ENCODE measurements at places on chromosomes 4 and X.

GRCh38 chr4:142558851-142559250, 287.2 kb downstream of the INPP4B start:
- DNase-seq, result no peak

DNA sequence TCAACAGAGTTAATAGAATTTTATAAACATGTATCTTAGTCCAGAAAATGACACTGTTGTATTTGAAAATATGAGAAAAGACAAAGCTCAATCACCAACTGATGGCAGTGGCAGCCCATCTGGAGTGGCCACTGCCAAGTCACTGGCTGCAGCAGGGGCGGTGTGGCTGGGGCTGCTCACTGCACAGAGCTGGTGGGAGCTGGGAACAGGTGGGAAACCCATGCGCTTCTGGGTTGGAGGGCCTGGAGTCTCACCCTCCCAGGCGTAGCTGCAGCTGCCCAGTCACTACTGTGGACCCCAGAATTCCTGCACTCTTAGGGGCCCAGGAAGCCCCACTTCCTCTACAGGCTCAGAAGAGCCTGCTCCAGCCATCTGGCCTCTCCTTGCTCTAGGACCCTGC, 251.8 kb upstream of the NDST4 start:
- DNase-seq, result no peak

DNA sequence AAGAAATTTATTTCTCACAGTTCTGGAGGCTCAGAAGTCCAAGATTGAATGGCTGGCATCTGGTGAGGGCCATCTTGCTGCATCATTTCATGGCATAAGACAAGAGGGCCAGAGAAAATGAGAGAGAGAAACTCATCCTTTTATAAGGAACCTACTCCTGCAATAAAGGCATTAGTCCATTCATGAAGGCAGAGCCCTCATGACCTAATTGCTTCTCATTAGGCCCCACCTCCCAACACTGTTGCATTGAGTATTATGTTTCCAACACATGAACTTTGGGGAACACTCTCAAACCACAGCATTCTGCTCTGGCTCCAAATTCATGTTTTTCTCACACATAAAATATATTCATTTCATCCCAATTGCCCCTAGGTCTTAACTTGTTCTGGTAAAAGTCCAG, 14.2 kb downstream of the RNF175 start:
- no peak for DNase-seq

GRCh38 chrX:153336121-153336894, 2.4 kb downstream of the ZNF275 start:
- DNase-seq, result peak; percentile 9

- no peak for DNase-seq
Measured at GRCh38 chr4:80452768-80453167, 117.2 kb downstream of the CFAP299 start.

DNA sequence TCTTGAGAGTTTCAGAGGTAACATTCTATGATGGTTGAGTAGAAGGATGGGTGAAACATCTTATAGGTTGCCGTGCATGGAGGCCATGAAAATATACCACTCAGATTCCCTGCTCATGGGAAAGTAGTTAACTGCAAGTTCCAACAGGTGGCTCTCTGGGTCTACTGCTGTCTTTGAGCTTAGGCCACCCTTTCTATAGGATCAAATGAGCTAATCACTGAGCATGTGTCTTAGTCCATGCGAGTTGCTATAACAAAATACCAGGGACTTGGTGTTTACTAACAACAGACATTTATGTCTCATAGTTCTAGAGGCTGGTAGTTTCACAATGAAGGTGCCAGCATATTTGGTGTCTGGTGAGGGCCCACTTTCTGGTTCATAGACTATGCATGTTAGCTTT, 144.8 kb upstream of the UNC5C start:
- DNase-seq, result peak; percentile 48

- DNase-seq, result no peak
Measured at GRCh38 chr4:10121568-10122208, 5.1 kb upstream of the WDR1 start.

DNA sequence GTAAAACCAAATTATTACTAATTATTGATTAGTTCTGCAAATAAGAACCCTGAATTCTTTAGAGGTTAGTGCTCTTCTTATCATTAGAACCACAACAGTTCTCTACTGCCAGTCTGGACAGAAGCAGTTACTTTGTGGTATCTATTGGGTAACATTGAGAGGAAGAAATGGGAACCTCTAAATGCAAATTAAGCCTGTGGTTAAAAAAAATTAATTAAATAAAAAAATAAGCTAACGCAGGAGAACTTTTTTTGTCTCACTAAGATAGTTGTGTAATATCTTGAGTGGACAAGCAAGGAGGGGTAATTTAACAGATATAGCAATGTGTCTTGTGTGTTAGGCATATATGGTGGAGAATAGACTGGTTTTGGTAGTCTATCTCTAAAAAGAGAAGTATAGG, 32.9 kb upstream of the TET2 start:
- peak; percentile 7 for DNase-seq

GRCh38 chr4:125191232-125191631, 123.5 kb upstream of the FAT4 start:
- peak; percentile 60 for DNase-seq

- DNase-seq, result no peak
Measured at GRCh38 chr4:144283526-144283925, 143.0 kb upstream of the GYPA start.

DNA sequence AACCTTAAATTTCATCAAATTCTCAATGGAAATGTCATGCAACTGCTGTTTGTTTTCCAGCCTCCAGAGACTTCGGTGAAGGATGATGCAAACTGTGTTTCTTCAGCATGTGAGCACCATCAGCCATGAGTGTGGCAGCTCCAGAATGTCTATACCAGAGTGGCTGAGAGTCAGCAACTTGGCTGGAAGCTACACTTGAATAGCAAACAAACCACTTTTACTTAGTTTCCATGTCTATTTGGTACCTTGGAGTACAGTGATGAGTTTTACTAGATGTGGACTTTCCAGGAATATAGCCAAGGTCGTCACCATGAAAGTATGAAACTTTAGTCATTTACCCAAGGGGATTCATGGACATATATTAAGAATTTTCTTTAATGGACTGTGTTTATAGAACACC, 4.3 kb upstream of the IL21 start:
- no peak for DNase-seq

DNA sequence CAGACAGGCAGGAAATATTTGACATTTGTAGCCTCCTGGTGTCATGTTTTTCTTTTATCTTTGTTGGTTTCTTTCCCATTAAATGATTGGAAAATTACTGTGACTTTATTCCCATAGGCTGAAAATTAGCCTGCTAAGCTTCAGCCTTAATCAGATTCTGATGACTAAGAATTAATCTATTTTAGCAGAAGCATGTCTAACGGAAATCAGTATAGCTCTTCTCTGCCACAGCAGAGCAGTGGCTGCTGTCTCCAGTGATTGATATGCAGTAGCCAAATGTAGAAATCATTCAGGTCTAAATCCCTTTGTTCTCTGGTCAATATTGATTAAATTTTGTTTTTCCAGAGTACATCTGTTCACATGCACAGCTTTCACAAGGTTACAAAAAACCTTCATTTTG, 199.3 kb downstream of the GC start:
- no peak for DNase-seq

DNA sequence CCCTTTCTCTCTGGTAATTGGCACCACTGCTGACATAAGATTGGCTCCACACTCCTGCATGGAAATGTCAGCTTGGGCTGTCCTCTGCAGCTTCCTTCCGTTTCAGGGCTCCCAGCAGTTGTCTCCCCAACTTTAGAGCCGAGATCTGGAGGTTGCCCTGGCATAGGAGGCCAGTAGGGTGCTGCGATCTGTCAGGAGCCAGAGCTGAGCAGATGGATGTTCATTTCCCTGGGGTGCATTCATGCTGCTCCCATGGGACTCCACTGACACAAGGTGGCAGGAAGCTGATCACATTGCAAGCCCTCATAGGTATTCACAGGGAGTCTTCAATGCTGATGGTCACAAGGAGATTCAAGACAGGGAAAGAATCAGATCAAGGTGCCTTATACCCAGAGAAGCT, 116.6 kb upstream of the RAI2 start:
- DNase-seq, result no peak

DNA sequence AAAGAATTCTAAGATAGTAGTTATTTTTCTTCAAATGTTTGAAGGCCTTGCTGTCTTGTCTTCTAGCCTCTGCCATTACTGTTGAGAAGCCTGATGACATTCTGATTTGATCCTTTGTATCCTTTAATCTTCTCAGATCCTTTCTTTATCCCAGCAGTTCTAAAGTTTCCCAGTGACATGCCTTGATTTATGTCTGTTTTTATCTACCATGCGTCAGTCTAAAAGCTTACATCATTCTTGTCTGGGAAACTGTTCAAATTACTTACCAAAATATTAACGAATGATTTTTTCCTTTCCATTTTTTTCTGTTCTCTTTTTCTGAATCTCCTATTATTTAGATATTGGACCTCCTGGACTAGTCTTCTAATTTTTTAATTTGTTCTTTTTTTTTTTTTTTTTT, 78.3 kb upstream of the HELT start:
- no peak for DNase-seq

DNA sequence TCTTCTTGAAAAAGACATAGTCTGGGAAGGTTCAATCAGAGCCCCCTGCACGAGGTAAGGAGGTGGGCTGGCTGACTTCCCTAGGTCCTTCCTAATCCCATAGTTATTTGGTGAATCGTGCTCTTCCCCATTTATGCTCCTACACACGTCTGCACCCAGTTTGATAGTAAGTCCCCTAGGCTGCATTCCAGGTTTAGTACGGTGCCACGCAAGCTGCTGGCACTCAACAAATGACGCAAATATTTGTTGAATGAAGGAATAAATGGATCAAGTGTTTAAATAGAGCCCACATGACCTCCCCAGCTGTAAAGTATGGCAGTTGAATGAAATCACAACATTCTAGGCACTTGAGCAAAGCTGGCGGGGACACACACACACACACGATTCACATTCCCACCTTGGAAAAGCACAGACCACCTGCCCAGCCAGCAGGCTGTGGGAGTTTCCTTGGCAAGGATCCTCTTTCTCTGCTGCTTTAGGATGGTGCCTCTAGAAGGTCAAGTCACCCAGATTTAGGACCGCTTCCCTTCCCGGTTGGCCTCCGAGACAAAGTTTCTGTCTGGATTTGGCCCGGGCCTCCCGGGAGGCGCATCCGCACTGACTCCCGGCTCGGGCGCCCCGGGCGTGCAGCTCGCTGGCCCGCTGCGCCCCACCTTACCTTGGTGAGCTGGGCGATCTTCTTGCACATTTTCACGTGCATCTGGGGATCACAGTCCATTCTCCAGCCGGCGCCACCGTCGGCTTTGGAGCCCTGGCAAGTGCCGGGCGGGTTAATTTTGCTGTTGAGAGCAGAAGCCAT, 721 bp downstream of the FAM184B start:
- DNase-seq, result no peak

- DNase-seq, result no peak
Measured at GRCh38 chrX:1546691-1547251, 9.8 kb upstream of the P2RY8 start.

DNA sequence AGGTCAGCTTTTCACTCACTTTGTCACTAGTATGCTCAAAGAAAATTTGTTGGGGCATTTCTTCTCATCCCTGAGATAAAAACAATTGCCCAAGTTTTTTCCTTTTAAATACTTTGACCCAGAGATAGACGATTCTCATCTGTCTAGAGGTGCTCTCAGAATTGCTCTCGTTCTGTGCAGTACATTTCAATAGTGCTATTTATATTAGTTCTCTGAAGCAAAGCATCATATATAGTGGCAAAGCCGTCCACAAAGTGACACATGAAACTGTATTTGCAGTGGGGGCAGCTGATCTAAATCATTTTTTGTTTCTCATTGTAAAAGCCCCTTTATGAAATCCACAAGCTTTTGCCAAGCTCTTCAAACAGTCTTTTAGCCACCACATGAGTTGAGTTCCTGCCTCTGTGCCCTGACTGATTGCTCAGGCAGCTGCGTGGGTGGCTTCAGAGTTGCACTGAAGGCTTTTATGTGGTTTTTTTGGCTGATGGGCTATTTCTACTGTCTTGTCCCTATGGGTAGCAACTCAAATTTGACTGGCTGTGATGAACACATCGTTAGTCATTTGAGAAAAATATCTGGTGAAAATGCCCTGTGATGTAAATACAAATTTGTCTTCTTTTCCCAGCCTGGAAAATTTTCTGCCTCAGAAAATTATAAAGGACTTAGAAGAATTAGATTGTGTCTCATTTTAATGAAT, 119.1 kb upstream of the OTUD4 start:
- DNase-seq, result peak; percentile 90

DNA sequence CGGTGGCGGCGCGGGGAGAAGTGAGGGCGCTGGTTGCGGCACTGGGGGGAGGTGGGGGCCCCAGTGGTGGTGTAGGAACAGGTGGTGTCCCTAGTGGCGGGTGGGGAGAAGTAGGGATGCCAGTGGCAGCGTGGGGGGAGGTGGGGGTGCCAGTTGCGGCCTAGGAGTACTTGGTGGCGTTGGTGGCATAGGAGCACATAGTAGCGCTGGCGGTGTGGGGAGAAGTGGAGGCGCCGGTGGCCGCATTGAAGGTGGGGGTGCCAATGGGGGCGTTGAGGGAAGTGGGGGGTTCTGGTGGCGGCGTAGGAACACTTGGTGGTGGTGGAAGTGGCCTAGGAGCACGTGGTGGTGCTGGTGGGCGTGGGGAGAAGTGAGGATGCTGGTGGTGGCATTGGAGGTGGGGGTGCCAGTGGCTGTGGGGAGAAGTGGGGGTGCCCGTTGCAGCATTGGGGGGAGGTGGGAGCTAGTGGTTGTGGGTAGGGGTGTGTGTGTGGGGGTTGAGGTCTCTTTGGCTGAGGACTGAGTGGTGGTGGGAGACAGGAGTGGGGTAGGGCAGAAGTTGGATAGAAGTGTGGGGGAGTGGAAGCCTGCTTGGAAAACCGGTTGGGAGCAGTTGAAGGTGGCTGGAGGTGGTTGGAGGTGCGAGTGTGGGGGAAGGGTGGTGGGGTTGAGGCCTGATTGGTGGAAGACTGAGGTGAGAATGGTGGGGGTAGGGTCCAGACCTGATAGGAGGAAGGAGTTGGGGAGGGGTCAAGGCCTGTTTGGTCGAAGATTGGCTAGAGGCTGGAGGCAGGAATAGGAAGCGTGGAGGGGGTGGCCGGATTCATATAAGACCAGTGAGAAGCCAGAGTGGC, 1.1 kb downstream of the GCNA start:
- DNase-seq, result no peak

- DNase-seq, result no peak
Measured at GRCh38 chr4:54625391-54625790, 32.4 kb upstream of the KIT start.

DNA sequence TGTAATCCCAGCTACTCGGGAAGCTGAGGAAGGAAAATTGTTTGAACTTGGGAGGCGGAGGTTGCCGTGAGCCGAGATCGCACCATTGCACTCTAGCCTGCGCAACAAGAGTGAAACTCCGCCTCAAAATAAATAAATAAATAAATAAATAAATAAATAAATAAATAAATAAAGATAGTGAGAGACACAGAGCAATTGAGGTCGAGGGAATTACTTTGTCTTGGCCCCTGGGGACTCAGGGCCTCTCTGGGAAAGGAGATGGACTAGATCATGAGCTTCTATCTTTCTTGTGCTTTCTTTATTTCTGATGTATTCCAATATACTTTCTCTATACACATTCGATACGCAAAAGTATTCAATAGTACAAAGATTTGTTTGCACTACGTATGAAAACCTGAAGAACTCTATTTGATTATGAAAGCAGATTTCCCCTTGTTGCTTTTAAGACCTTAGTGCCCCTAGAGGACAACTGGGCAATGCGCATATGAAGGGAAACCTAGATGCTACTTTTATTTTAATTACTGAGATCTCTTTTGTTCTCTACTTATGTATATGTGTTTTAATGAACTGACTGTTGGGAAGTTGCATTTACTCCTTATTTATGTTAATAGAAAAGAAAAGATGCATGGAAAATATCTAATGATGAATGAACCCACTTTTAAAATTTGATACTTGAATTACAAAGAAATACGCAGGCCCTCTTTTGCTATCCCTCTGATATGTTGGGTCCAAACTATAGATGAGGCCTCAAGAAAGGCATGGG, 12.8 kb upstream of the ELOVL6 start:
- peak; percentile 32 for DNase-seq
